Left lobe of liver (tissue), 2 donors: ENCODE measurements at places on chromosomes 5 and 9.

DNA sequence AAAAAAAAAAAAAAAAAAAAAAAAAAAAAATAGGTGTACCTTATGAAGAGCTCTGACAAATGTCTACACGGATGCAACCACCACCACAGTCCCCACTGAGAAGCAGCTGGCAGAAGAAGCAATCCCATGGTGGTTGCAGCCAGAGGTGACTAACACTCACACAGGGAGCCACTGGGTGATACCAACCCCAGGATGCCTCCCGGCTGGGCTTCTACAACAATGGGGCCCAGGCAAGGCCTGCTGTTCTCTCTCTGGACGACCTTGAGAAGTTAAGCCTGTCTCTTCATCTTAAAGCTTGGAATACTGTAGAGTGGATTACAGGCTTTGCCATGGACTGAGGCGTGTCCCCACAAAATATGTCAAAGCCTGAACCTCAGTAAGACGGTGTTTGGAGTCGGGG is 104.1 kb downstream of the ROR2 start:
- DNase-seq: no peak

DNA sequence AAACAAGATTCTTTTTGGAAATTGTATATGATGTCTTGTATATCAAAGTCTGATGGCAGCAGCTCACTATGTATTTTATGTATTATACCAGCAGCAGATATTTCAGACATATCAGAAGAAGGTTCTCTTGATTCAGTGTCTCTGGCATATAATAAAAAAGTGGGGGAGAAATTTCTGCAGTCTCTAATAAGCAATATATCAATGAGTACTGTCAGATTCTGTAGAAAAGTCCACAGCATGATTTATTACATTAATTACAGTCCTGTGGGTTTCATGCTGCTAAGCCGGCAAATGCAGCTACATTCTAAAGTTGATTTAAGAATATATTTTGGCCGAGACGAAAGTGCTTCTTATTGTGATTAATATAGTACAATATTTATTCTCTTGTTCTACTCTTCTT is 113.1 kb downstream of the KIAA1958 start:
- no peak for DNase-seq

DNA sequence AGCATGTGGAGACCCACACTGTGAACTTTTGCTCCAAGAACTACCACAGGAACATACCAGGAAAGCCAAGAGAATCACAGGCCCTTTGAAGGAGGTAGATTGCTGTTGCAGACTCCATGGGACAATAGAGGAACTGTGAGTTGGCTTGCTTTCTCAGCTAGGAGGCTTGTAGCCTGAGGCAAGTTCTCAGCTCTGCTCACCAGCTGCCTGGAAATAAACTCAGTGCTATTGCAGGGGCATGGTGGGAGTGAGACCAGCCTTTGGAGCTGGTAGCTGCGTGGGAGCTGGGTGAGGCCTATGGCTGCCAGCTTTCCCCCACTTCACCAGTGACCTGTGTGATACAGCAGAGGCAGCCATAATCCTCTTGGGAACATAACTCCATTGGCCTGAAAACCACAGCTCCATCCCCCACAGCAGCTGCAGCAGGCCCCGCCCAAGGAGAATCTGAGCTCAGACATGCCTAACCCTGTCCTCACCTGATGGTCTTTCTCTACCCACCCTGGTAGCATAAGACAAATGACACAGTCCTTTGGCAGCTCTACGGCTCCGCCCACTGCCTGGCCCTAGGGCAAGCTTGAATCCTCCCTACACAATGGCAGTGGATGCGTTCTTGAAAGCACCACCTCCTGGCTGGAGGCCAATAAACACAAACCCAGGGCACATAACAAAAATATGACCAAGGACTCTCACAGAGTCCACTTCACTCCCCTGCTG is 389.5 kb downstream of the KIF4B start:
- no peak for DNase-seq

GRCh38 chr5:66710557-66711088 is 114.4 kb downstream of the MAST4 start:
- no peak for DNase-seq

DNA sequence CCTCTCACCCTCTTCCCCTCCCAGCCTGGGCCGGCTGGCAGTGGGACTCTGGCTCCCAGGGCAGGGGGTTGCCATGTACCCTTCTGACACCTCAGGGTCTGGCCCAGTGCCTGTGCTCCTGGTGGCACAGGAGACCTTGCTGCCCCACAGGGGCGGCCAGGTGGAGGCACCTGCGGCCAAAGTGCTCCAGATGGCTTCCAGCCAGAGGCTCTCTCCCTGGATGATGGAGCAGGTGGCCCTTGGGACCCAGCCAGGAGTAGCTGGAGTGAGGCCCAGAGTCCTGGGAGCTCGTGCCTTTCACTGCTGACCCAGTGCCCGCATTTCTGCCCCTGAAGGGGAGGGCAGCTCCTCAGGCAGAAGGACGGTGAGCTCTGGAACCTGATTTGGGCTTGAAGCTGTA is 87.3 kb downstream of the NTNG2 start:
- peak; percentile 73 for DNase-seq

DNA sequence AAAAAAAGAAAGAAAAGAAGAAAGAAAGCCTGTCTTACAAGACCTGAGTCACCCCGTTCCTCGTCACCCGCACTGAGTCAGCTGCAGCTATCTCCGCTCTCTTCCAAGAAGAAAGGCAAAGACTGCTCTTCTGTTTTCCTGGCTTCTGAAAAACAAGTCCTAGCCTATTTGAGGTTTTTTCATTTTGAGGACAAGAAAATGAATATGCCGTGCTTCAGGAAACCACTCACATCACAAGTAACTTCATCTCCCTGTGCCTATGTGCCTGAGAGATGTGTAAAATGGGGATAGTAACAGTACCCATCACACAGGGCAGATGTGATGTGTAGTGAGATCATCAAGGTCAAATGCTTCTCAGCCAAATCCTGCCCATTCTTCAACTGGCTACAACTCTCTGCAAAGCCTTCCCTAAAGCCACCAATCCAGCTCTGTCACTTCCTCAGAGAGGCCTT is 78.4 kb downstream of the GLDC start:
- no peak for DNase-seq

DNA sequence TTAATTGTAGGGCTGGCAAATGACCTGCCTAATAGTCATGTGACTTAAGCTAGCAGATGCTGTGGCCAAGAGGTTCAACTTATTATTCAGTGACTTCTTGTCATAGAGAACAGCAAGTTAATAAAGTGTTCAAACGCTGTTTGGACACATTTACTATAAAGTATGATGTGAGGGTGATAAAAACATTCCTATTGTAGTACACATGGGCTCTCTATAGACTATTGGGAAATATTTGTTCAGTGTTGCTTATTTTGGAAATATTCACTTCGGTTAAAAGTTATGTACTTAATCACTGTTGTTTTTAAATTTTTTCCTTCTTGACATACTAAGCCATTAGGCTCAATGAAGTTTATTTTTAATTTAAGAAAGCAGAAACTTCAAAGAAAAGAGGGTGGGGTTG is 345.0 kb downstream of the NNT start:
- no peak for DNase-seq

DNA sequence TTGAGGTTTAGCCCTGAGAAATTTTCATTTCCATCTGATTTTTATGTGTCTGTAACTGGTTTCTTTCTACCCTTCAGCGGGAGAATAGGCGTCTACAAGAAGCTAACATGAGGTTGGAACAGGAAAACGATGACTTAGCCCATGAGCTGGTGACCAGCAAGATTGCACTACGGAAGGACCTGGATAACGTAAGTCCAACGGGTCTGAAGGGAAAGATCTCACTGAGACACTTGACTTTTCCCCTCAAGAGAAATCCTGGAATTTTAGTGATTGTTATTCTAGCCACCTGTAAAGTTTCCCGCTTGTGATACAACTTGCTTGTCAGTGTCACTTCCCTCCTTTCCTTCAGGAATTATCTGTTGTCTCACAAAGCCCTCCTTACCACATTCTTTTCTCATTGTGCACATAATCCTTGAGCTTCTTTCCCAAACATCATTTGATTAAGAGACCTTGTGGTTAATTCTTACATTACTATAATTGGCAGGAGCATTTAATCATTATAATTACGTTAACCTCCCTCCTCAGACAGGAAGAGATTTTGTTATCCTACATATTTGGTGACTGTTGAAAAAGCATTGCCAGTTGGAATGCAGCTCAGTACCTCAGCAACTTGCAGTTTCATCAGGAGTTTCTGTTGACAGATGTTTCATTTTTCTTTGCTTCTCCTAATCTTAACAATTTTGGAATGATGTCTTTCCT is 56.9 kb downstream of the GPR21 start:
- DNase-seq: no peak

DNA sequence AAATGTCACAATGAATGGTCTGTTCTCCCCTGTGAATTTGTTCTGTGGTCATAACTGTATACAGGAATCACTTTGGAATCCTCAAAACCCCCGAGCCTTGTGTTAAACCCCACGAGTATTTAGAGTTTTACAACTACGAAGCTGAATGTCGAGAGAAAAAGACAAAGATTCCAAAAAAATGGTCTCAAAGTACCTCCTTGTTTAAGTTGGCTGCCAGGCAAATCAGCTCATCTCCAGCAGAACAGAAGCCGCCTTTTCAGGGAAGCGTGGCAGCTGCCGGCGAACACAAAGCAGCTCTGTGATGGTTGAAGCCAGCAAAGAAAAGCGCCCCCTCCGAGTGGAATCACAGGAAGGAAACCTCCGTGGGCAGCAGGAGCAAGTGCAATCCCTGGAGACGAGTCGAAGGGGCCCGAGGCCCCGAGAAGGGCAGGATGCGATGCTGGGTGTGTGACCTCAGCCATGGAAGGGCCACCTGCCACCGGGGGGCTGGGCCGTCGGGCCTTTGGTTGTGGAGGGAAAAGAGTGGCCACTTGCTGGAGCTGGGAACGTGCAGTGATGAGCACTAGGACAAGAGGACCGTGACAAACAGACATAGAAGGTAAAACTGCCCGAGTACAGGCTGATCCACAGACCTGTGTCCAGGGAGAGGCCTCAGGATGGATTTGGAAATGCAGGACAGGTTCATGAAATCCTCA is 706.4 kb downstream of the SEMA5A start:
- DNase-seq: no peak

DNA sequence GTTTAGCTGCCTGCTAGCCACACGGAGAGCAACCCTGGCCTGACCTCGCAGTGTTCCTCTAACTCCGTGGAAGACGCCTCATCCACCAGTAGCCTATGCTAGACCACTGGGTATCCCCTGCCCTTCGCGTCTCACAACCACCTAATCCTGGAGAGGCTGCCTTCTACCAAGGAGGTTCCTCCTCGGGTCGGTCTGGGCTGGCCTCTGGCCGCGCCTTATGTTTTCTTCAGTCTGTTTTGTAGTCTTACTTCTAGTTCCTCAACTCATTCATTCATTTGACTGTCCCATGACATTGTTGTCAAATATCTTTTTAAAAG is 1.6 kb upstream of the TPM2 start:
- no peak for DNase-seq

DNA sequence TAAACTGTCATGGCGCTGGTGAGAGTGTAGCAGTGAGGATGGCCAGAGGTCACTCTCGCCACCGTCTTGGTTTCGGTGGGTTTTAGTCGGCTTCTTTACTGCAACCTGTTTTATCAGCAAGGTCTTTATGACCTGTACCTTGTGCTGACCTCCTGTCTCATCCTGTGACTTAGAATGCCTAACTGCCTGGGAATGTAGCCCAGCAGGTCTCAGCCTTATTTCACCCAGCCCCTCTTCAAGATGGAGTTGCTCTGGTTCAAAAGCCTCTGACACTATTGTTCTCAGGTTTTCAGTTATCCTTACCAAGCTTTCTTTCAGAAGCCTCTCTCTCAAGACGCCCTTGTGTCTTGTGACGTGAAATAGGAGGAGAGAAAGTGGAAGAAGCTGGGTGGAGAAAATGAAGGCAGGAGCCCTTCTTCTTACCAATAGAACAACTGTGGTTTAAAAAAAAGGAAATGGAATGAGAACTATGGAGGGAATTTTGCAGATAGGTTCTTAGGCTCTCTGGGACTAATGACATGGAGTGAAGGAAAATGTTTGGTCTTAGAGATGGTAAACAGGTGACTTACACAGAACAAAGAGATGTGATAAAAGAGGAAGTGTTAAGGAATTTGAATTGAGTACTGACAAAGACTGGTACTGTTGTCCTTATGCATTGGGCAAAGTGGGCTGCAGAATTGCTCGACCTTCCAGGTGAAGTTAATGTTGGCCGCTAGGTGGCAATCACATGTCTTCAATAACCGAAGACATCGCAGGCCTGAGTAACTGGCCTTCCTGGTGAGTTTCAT is 133.3 kb upstream of the RAI14 start:
- DNase-seq: peak; percentile 58

DNA sequence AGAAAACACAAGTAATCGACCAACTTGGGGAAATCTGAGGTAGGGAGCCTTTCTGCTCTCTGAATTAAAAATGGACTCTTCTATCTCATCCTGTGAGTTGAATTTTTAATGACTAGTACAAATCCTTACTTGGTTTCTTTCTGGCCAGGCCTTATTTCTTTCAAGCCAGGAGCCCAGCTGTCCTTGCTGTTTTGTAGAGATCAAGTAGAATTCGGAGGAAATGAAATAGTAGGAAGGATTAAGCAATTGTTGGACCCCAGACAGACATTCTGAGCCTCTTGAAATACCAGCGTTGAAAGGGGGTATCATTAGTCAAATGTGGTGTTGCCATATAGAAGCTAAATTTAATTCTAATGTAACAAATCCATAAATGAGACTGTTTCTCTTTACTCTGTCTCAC is 53.7 kb upstream of the SMIM15 start:
- DNase-seq: no peak

DNA sequence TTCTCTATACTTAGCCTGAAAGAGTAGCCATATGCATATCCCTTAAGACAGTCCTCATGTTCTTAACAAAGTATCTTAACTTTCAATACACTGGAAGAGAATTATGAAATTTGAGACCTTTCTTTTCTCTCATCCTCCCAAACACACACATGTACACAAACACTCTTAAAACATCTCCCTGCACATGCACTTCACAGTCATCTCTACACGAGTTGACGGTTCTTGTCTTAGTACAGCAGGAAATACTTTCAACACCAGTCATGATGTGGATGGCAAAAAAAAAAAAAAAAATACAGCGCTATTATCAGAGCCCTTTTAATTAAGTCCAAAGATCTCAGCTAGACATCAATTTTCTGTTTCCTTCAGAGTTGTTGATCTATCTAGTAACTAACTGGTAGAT is 43.6 kb upstream of the PCSK1 start:
- no peak for DNase-seq

- no peak for DNase-seq
These were observed 17.4 kb downstream of the VCP start for GRCh38 chr9:35054871-35055644.

- DNase-seq: no peak
These were observed 94.5 kb downstream of the CFAP90 start for GRCh38 chr5:7756453-7756852.

DNA sequence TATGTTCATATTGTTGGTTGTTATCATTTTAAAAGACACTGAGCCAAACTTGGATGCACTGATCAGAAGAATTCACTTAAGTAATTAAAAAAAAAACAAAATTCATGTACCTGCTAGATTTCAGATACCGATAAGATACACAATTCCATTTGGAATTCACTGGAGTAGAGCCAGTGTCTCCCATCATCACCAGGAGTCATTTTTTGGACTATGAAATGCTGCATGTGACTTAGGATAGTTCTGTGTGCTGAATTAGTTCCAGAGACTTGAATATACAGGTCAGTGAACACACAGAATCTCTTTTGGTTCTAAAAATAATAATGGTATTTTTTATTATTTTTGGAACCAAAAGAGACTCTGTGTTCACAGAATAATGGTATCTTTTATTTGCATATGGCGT is 482.6 kb upstream of the PIK3R1 start:
- DNase-seq: no peak
